ENCODE measurements at places on chromosomes 2 and 18.

DNA sequence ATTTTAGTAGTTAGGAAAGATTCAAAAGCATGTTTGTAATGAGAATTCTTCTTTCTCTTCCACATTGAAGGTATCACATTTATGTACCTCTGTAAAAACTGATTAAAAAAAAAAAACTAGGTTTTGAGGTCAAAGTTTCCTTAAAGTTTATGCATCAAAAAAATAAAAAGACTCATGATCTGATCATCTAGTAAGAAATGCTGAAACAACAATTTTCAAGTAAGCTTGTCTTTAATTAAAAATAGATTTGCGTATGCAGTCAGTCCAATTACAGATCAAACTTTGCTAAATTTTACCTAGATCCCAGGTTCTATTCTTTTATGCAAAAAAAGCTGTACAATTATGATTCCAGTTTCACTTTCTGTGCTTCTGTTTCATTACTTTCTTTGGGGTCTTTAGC lies 409.0 kb downstream of the XIRP2 start:
- no peak for DNase-seq

GRCh38 chr2:27378096-27378808 lies 2.3 kb downstream of the ZNF513 start:
- DNase-seq, result no peak

DNA sequence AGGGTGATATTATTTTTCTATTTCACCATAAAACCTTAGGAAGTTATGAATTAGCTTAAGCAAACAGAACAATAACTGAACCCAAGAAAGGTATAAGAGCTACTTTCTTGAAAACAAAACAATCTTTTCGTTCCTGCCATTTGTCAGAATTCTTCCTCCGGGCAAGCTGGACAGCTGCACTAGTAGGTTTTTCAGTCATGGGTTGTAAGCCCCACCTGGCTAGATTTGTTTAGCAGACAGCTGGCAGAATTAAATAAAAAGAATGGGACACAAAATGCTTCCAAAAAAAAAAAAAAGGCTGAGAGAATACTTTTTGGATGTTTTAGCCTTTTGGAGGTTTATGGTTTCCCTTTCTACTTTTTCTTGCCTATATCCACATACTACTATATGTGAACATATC lies 694.1 kb downstream of the ARHGAP15 start:
- no peak for DNase-seq

DNA sequence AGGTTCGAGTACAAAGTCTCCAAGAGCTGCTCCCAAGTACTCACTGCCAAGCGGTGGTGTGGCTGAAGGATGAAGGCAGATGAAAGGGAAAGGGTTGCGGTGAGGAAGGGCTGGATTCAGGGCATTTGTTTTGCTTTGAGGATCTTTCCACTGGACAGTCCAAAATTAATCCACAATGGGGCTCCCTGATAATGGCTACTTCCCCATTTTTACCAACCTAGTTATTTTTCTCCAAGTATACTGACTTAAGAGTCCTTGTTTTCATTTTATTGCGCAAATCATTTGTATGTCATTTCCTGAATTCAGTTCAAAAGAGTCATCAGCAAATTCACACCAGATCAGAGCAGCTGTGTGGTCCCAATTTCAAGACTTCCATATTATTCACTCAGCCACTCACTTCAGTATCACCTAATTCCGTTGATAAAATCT lies 464 bp upstream of the SESTD1 start:
- DNase-seq, result no peak

DNA sequence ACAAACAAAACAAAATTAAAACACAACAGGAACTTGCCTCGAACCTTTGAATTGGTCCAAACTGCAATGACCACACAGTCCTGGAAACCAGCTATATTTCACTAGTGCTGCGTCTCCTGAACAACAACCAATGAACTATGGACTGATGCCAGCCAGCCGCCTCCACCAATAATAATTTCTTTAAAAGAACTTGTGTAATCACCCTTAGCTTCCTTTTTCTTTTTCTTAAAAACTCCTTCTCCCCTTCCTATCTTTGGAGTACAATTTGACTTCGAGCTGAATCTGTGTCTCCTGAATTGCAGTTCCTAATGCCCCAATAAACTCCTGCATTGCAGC lies 1.6 kb upstream of the CXXC1 start:
- DNase-seq, result no peak

GRCh38 chr2:101478181-101479001 lies 3.5 kb upstream of the RFX8 start:
- no peak for DNase-seq

GRCh38 chr18:11391661-11392060 lies 217.7 kb upstream of the SLC35G4 start:
- DNase-seq, result no peak

DNA sequence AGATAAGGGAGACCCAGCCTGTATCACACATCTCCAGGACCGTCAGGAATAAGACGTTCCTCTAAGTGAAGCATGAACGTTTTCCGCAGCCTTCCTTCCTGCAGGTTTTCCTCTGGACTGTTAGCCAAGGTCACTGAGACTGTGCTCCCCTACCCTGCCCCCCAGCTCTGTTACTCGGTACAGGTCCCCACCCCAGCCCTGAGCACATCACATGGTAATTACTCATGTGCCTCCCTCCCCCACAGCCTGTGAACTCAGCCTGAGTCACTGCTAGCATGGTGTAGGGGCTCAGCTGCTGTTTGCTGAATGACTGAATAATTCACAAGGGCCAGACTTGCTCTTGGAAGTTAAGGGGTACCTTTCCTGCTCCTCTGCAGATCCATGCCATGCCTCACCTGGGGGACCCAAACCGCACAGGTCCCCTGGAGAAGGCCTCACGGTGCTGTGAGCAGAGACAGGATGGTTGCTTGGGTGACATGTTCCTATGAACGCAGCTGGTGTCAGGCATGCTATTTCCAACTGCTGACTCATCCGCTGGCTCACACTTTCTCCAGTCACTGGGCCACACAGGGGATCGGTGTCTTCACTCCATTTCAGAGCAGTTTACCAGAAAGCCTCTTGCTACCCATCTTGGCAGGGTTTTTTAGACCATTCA lies 88.2 kb downstream of the PLB1 start:
- no peak for DNase-seq

DNA sequence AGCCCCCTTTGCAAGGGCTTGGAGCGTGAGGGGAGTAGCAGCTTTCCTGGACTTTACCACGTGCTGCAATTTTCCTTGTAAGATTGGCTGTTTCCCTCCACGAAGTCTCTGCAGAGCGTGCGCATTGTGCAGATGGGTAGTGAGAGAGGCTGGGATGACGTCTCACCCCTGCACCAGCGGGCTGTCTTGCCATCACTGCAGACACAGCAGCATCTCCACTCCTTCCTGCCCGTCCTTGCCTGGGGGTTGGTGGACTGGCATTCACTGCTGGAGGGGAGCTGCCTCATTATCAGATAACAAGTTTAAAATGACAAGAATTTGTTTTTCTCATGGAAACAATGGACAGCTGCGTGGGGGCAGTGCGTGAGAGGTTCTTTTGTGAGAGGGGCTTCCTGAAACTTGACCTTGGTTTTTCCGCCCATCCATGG lies 45.3 kb upstream of the HS6ST1 start:
- DNase-seq, result no peak

GRCh38 chr2:173184031-173185004 lies 108.7 kb downstream of the MAP3K20 start:
- DNase-seq, result no peak

- DNase-seq, result no peak
These were observed 610.5 kb upstream of the FANCL start for GRCh38 chr2:58851598-58851997.

DNA sequence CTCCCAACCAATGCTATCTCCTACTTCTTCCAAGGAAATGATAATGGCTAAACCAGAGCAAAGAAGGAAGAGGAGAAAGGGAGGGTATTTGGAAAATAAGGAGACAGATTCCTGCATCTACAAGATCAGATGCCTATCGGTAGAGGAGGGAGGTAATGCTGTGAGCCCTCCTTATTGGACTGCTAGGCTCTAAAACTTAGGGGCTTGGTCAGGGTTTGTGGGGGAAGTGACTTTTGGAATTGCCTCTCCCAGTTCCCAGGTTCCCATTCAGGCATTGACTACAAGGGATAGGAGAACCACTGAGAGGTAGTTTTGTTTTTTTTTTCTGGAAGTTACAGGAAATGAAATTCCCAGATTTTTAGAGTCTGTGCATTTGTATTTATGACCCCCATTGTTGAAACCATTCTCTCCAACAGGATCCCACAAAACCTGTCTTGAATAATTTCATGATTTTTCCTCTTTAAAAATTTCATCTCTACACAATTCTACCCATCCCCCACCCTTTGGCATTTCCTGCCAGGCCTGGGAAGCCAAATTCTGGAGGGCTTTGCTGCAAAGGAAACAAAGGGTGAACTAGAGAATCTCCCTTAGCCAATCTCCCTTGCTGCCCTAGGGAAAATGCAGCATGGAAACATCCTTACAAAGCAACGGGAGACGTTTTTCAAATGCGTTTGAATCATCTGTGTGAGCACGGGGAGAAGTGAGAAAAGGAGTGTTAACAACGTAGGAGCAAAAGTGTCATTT lies 282.1 kb upstream of the EPAS1 start:
- no peak for DNase-seq

GRCh38 chr2:146108993-146109392 lies 1589.1 kb upstream of the ZEB2 start:
- no peak for DNase-seq

DNA sequence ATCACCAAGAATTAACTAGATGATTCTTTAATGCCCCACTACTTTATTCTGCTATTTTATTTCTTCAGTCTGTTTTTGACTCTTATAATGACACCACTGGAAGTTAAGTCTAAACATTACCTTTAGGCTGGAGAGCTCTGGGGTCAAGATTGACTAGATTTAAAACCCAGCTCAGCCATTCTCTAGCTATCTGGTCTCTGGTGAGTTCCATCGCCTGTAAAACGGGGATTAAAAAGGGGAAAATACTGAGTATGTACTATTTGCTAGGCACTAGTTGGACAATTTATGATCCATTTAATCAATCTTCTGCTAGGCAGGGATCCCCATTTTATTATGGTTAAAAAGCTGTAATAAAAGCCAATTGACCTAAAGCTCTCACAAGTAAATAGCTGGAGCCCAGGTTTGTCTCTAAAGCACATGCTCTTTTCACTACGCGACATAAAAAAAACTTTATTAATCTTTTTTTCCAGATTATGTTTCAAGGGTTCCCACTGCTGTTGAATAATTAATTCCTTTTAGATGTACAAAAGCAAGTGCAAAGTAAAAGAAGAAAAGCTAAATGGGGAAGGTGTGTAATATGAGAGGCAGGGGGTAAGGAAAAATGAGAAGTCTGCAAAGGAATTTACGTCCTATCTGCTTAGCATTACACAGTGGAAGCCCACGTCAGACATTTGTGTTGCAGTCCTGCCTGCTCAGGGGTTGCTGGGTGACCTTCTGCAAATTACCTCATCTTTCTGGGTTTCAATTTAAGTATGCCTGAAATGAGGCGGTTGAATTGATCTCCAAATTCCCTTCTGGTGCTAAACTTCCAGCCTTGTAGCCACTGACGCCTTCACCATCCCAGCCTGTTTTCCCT lies 918 bp upstream of the NABP1 start:
- no peak for DNase-seq

GRCh38 chr18:10514601-10515000 lies 11.2 kb upstream of the NAPG start:
- no peak for DNase-seq

GRCh38 chr2:134372141-134372540 lies 118.3 kb downstream of the MGAT5 start:
- DNase-seq, result no peak

GRCh38 chr2:85712336-85712735 lies 18.2 kb downstream of the GNLY start:
- DNase-seq, result no peak

- DNase-seq, result no peak
These were observed 84.3 kb downstream of the GBX2 start for GRCh38 chr2:236083934-236084333.

DNA sequence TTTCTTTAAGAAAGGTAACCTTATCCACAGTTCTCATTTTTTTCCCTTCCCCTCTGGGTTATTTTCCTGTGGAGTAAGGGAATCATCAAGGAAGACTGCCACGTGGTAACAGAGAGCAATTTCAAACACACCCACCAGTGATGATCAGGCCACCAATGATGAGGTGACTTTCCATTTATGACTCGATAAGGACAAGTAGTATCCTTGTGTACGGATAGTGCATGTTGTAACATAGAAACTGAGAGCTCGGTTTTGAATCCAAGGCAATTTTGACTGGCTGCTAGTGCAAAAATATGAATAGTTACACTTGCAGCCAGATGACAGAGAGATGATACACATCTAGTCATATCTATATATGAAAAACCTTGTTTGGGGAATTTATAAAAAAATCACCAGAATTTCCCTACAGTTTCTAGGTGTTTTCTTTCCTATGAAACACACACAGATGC lies 143.6 kb upstream of the TCF4 start:
- DNase-seq, result no peak

- DNase-seq, result no peak
These were observed 30.9 kb upstream of the REEP1 start for GRCh38 chr2:86368161-86368824.

GRCh38 chr18:23453680-23454058 lies 582 bp downstream of the RIOK3 start:
- DNase-seq, result no peak

DNA sequence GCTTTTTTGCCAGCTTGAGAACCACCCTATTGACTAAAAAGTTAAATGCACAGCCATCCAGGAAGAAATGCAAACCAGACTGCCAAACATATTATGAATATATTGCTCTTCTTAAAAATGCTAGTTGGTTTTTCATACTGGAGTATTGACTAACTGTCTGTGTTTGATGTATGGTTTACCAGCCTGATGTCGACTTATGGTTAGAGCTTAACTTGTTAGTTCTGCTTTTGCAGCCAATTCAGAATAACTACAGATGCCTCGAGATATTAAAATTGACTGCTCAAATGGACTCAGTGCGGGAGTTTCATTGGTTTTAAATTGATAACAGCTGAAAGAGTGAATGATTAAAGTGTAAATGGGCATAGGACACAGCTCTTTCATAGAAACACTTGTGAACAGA lies 369.8 kb downstream of the ARHGAP15 start:
- no peak for DNase-seq

GRCh38 chr18:32177530-32177929 lies 12.3 kb upstream of the MEP1B start:
- DNase-seq, result no peak

- no peak for DNase-seq
These were observed 62.8 kb upstream of the TSPYL6 start for GRCh38 chr2:54318821-54319220.

DNA sequence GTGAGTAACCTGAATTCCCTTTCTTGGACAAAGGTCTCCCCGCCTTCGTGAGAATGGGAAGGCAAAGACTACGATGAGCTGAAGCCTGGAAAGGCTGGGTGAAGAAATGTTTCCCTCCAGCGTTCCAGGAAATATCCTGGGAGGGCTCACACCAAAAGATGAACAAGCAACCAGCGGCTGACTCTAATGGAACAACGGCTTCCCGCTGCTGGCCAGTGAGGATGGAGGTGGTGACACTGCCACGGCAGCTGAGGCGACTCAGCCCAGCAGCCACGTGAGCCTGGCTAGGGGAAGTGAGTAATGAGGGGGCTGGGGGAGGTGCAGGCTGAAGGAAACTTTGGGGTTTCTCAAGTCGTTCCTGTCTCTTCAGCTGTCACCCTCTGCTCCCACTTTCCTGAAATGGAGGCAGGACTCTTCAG lies 105.0 kb upstream of the SMAD7 start:
- DNase-seq, result no peak

GRCh38 chr2:181614874-181615638 lies 41.8 kb downstream of the CERKL start:
- DNase-seq, result no peak

- no peak for DNase-seq
These were observed 282.7 kb upstream of the CDH2 start for GRCh38 chr18:28459587-28459986.
